ENCODE measurements at places on chromosomes 16 and 17.
A peak's percentile ranks its signal among the peaks of the same experiment; 100 is the strongest.

DNA sequence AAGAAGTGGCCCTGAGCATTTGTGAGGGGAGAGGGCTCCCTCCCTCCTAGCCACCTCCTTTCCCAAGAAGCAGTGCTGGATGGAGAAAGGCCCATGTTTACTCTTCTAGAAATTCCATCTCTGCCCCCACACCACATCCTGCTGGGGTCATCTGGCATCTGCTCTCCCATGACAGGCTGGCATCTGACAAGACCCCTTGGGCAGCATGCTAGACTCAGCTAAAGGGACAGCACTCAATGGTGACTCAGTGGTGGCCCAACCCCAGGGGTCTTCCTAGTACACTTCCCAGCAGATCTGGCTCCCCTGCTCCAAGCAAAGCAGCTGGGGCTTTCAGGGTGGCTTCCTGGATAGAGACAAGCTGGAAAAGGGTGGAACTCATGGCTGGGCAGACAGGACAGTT, 14.4 kb downstream of the SLC38A7 start:
- no peak for DNase-seq

GRCh38 chr16:14427371-14427948, 202.6 kb downstream of the PARN start:
- no peak for DNase-seq

GRCh38 chr17:67434061-67434525, 57.0 kb downstream of the PITPNC1 start:
- DNase-seq: no peak

- DNase-seq: no peak
These were observed 291.0 kb downstream of the SNX29 start for GRCh38 chr16:12267491-12267890.

DNA sequence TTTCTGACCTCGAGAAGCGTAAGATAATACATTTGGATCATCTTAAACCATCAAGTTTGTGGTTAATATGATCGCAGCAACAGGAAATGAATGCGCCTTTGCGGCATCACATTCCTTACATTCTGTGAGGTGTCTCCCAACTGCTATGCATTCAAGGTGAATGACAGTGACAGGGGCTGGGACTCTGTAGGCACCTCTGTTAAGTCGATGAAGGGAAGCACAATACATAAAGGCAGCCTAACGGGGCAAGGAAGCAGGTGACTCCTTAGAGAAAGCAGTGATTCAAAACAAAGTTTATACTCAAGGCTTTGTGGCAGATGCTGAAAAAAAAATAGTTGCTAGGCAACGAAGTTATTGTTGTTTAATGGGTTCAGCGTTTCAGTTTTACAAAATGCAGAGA, 21.6 kb upstream of the EVPL start:
- DNase-seq: no peak

GRCh38 chr17:40978575-40979151, 5.5 kb downstream of the KRT40 start:
- no peak for DNase-seq

- no peak for DNase-seq
These were observed 121.2 kb downstream of the ANKFN1 start for GRCh38 chr17:56274491-56274890.

DNA sequence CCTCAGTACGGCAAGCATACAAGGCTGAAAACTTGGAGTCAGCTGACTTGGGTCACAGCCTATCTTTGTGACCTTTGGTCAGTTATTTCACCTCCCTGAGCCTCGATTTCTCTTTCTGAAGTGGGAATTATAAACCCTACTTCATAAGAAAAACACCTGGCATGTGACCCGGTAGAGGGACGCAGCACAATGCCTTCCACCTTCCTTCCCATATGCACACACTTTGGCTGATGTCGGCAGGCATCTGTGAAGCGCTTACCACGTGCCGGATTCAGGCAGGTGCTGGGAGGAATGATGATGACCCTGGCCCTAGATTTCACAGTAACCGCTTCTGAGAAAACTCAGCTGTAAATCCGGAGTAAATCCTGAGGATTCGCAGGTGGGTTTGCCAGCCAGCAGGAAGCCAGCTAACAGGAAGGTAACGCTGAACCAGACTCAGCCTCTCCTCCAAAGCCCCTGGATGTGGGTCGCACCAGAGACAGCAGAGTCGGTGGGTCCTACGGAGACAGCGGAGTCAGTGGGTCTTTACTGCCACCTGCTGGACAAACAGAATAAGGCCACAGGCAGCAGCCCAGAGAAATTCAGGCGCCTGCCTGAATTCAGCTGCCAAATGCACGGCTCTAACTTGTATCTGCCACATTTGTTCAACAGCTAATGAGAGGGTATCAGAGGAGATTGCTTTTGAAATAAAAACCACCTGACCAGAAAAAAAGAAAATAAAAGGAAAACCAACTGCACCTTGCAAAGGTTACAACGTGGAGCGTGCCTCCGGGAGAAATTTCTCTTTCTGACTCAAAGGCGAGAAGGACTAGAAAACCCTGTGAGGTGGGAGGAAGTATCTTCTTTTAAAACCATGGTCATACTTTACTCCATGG, 16.6 kb downstream of the COPRS start:
- DNase-seq: peak; percentile 27

DNA sequence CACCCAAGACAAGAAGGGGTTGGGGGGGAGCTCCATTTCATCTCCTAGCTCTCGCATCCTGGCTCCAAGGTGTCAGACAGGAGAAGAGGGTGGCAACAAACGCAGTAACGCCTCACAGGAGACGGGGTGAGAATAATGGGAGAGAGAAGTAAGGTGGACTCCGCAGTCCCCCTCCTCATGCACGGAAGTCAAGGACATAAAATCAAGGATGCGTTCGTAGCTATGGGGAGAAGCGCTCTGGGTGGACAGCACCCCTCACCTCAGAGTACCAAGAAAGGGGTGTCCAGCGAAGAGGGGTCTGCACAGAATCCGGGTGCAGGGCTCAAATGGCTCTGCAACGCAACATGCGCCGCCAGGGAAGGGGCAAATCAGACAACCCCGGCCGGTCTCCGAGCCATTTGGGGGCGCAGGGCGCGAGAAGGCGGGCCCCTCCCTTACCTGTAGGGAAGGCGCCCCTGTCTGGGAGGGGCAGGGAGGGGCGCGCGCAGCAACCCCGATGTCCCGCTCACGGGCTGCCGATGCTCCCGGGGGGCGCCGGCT, 555 bp downstream of the HDAC5 start:
- no peak for DNase-seq

DNA sequence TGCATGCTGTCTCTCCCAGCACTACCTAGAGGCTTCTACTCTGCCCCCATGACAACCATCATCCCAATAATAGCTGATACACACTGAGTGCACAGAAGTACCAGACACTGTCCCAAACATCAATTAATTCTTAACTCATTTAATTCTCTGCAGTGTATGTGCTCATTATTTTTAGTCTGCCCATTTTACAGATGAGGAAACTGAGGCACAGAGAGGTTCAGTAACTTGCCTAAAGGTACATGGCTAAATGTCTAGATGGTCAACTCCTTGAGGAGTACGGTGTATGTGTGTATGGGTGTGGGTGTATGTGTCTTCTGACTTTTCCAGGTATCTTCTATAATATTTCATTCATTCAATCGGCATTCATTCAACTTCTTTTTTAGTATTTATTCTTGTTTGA, 407.9 kb downstream of the SOX9 start:
- DNase-seq: no peak

GRCh38 chr17:2952174-2952845, 111.1 kb downstream of the OR1D5 start:
- DNase-seq: no peak

DNA sequence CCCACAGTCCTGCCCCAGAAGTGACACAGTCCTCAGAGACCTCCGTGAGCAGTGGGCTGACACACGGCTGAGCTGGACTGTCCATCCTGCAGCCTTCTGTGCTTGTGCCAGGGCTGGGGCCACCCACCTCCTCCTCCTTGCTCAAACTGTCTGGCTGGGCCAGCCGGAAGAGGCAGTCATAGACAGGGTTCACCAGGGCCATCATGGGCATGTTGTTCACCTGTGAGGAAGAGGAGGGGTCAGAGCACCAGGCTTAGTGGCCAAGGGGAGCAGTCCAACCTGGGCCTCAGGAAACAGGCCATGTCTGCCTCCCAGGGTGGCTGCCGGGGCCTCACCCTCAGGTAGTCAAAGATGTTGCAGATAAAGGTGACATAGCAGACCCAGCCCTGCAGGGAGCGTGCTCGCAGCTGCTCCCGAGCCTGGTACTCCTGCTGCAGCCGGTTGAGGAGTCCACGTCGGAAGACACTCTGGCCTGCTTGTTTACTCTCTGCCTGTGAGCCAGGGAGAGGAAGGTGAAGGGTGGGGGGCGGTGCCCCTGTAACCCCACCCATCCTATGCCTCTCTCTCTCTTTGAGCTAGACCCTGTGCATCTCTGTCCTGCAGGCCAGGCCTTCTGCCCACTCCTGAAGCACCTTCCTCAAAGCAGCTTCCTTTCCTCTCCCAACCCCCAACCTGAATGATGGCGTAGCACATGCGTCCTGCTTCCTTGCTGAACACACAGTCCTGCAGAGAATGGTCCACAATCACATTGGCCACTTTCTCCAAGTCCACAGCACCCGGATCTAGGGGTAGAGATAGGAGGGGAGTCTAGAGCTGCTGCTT, 3.4 kb downstream of the MIF4GD start:
- DNase-seq: no peak

GRCh38 chr17:45925311-45925710, 31.0 kb downstream of the MAPT start:
- no peak for DNase-seq

GRCh38 chr17:64304551-64304950, 41.5 kb upstream of the TEX2 start:
- DNase-seq: no peak

Data from NCI-H1048 (cell line).